Stimulated activated CD4-positive, alpha-beta T cell treated with anti-CD3 and anti-CD28 coated beads, Interleukin-2, amount 100 ng/mL, for 48 hours (primary cell): ENCODE measurements at places on chromosomes 3 and 15.

- DNase-seq: no peak
These were observed 5.1 kb downstream of the ATP13A3 start for GRCh38 chr3:194481525-194482195.

DNA sequence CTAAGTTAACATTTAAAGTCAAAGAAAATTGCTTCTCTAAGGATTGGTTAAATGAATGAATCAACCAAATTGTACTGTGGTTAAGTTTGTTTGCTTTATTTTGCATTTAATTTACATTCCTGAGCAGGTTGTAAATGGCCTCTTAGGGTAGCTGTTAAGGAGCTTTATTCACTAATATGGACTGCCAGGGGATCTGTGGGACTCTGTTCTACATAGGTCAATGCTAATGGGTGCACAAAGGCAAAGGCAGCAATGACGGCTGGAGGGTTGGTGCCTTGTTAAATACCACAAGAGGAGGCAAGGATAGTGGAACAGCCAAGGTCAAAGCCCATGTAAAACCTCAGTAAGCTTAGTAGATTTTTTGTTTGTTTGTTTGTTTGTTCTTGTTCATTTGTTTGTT is 89.3 kb upstream of the P2RY1 start:
- DNase-seq: no peak

GRCh38 chr3:54476891-54477290 is 354.5 kb downstream of the CACNA2D3 start:
- DNase-seq: no peak

- no peak for DNase-seq
These were observed 150.5 kb downstream of the NTRK3 start for GRCh38 chr15:88106074-88106473.

- no peak for DNase-seq
These were observed 304.9 kb downstream of the FGF12 start for GRCh38 chr3:192422321-192422996.

DNA sequence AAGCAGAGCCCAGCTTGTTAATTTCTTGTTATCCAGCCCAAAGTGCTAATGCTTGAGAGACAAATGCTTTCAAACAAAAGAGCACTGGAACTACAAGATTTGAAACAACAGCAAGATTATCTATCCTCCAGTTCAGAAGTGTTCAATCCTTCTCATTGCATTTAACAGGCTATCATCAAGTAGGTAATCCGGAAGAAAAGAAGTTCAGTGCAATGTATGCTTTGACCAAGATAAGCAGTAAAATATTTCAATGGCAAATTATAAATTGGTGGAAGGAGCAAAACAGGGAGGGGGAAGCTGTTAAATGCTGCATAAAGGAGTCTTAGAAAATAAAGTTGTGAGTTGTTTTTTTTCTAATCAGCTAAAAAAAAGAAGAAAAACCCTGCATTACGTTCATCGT is 8.8 kb downstream of the LRIG1 start:
- no peak for DNase-seq

DNA sequence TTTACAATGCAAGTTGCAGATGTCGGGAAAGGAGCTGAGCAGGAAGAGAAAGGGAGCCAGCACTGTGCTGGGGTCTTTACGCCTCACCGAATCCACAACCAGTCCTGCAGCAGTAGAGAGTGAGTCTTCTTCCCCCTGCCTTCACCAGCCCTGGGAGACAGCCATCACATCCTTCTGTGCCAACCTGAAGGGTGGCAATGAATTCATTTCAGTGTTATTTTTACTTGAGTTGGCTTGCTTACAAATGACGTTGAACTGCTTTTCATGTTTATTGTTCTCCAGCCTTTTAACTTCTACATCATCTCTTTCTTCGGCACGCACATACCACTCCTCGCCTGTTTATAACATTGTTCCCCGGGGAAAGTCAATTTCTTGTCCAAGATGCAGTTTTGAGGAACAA is 77.1 kb downstream of the TRIM42 start:
- no peak for DNase-seq

GRCh38 chr3:167330993-167331785 is 48.9 kb downstream of the ZBBX start:
- no peak for DNase-seq
